ENCODE measurements at places on chromosomes 5 and 9.

- no peak for DNase-seq
These were observed 232.5 kb upstream of the CCNH start for GRCh38 chr5:87645224-87645623.

DNA sequence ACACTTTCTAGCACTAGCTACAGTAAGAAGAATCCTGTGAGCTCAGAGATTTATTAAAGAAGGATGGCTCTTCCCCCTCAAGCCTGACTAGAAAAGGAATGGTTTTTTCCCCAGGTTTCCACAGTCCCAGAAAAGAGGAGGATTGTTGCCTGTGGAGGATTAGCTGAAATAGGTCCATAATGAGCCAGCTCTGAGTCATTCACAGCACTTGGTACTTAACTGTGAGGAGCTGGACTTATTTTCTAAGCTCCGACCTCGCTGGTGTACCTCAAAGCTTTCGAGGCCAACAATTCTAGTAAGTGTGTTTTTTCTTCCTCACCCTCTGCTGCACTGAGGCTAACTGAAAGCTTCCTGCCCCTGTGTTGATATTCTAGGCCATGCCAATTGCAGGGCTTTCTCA is 222.5 kb upstream of the IL12B start:
- DNase-seq: no peak

DNA sequence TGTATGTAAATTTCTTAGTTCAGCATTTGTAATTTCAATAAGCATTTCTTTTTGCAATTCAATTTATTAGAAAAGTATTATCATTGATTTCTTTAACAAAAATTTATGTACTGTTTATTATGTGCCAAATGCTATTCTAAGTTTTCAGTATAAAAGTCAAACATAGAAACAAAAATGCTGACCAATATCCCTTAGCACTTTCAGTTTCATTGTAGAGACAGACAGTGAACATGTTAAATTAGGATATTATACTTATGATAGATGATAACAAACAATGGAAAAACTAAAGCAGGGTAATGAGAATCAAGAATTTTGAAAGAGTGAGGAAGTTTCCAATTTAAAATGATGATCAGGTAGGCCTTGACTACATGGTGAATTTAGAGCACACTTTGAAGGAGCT is 1106.0 kb downstream of the TAF11L14 start:
- no peak for DNase-seq

GRCh38 chr5:78004559-78004958 is 228.4 kb upstream of the TBCA start:
- no peak for DNase-seq

GRCh38 chr5:126094991-126095390 is 328.2 kb upstream of the GRAMD2B start:
- DNase-seq: no peak

GRCh38 chr5:109406719-109407118 is 3.1 kb downstream of the PJA2 start:
- DNase-seq: no peak

- DNase-seq: peak; percentile 72
These were observed at the start of gene STXBP1 for GRCh38 chr9:127611899-127612790. Gene STXBP1, plus strand, starts transcription at chr9:127612277. Its CDS starts 127 bp downstream, at chr9:127612404.

DNA sequence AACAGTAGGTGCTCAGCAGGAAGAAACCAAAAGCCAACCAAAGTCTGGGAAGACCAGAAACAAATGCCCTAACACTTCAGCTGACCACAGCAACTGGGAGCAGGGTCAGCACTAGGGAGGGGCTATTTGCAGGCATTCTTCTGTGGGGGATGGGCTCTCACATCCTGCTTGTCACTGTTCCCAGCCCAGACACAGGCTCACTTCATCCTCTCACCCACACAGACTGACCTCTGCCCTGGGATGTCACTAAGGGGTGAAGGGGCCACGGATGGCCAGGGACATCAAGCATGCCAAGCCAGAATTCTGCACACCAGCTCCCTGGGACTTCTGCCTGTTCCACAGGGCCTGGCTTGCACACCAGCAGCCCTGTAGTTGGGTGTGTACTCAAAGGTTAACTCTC is 28.7 kb downstream of the GFRA3 start:
- no peak for DNase-seq

- DNase-seq: no peak
These were observed 148.5 kb downstream of the ISOC1 start for GRCh38 chr5:129243039-129243438.

DNA sequence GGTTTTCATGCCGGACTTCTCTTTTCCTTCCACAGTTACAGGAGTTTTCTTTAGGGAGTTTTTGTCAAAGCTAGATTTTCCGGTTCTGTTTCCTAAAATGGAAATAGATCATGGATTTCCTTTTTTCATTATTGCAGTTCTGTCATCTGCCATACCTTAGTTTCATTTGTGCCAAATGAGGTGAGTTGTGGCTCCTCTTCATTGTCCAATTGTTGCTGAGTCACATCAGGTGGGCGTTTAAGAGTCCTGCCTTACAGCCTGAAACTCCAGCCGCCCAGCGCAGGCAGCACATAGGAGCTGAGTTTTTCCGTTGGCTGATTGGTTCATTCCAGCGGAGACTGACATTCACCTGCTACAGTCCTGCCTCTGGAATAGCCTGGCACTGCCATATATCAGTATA is 14.1 kb downstream of the SLC25A25 start:
- no peak for DNase-seq

GRCh38 chr5:38790268-38790667 is 55.5 kb upstream of the OSMR start:
- DNase-seq: no peak

DNA sequence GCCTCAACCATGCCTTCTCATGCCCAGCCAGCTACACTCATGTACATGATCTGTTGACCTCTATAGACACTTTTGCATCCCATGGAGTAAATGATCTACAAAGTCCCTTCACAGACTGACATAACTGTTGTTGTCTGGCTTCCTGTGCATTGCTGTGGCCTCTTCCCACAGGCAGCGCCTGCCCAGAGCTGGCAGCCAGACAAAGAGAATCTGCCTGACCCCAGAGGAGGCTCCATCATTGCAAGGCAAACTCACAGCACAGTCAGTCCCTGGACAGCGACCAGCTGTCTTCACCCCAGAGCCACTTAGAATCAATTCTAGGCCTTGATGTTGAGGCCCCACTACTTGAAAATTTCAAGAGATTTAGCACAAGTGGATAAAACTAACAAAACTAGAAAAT is 65.5 kb downstream of the INSYN2B start:
- DNase-seq: no peak

DNA sequence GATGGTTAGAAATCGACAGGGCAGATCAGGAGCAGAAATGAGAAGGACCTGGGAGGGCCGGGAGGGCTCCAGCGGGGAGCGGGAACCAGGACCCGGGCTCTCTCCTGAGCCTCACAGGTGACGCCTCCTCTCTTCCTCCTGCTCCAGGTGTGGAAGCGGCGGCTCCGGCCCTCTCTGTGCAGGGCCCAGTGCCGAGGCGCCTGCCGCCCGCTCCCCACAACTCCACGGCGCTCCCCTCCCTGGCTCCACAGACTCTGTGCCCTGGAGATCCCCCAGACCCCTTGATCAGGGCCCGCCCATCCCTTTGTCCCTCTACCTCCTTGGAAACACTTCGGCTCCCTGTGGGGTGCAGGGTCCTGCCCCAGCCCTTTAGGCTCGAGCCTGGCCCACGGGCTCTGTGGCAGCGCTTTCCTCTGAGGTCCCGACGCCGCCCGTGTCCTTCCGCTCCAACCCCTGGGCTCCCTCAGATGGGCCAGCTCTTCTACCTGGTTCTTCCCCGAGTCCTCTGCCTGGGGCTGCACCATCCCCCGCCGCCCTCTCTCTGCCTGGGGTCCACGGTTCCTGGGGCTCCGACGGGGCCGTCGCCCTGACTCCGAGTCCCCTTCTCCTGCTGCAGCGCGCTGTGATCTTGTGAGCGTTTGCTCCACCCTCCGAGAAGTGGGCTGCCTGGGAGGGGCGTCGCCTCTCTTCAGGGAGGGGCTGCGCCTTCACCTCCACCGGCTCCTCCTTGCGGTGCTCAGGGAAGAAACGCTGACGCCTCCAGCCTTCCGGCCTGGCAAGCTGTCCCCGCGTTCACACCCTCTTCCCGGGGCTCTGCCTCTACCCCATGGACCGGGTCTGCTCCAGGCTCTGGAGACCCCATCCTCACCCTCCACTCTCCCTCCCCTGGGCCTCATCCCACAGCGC is 22.4 kb upstream of the SLC6A3 start:
- no peak for DNase-seq

Measured in naive thymus-derived CD8-positive, alpha-beta T cell (primary cell).